ENCODE measurements at places on chromosomes 4 and X.

DNA sequence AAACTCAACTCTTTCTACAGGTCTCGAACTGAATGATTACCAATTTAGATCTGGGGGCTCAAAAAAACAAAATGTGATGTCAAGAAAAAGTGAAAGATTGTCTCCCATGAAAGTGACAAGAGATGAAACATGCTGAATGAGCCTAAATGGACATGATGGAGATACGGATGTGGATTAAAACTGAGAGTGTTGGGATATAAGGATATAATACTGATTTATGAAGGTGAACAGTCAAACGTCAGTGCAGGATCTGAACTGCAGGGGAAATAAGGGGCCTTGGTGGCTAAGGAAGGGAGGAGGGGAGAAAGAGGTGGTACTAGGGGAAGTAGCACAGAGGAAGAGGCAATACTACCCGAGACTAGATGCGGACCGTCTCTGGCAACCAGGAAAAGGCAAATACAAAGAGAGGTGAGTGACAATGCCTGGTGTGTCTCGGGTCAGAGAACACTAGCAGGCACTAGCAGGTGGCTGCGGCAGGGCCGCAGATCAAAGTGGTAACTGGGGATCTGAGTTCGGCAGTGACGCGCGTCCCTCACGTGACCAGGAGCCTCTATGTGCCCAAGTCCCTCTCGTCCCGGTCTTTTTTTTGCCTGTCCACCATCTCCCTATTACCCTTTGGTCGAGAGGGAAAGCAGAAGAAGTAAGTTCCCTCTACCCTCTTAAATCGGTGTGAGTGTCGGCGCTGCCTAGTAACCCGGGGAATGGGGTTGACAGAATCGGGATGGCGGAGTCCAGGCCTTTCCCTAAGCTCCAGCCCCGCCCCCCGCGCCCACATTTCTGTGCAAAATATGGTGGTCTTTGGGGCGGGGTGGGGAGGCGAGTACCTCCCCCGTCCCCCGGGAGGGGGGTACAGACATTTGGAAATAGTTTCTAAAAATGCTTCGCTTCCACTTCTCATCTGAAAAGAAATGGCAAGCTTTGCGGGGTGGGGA, at the start of gene TCEAL1:
TSS of gene TCEAL1 (plus strand) at position 590 of the 932 bp plus-strand sequence. CDS start 942 bp downstream, outside the sequence.
- DNase-seq, result no peak

- no peak for DNase-seq
These were observed 16.6 kb upstream of the ERCC6L start for GRCh38 chrX:72255445-72255844.

DNA sequence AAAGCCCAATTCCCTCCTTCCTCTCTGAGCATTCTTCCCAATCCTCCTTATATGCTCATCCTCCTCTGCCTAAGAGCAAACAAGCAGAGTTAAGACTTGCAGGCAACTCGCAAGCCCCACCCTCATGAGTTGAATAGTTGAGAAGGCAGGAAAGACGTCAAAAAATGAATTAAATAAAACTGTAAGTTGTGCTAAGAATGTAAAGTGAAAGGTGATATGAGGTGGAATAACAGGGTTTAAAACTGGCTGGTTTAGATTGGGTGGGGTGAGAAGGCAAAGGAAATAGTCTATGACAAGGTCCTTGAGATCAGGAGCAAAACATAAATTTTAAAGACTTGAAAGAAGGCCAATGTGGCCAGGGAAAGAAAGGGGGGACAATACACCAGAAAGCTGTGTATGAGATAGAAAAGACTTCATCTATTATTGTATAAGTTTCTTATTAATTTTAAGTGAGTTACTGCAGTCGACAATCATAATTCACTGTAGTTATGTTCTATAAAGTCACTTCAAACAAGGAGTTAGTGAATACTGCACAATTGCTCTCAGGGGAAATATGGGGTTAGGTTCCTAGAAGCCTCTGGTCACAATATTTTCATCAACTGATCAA, 124.9 kb downstream of the RELL1 start:
- no peak for DNase-seq

DNA sequence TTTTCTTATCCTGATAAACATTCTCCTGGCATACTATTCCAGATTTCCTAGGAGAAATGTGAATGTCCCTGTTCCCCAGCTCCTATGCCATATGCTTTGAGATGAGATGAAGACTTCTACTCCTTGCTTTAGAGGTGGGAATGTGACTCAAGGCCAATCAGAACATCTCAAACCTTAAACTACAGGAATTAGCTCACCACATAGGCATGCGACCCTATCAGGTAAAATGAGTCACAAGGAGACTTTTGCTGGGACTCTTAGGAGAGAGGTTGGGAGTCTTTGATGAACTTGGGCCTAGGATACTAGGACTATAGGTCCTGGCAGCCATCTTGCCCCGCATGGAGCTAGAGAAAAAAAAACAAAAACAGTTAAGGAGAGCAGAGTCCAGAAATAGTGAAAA, 5.8 kb upstream of the USO1 start:
- no peak for DNase-seq

DNA sequence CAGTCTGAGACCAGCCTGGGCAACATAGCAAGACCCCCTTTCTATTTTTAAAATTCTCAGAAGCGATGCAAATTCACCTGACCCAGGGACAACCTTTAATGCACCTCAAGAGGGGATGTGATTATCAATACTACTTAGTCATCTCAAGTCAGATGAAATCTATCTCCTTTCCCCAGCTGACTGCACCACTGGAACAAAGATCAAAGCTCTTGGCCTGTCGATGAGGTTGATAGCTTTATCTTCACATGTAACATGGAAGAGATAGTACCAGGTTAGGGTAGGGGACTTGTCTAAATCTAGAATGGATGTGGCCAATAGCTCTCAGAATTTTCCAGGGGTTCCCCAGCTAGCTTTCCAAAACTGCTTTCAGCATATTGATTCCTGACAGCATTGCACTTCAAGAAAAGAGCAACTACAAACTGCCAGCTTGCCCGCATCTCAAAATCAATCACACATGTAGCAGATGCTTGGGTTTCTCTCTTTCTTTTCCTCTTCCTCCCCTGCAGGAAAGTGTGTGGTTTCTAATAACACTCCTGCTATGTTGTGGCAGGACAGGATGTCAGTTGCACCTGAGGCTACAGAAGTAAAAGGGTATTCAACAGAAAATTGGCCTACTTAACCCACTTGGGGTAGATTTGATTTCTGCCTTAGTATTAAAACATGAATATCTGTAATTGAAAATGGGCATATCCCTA, 12.2 kb upstream of the TMEM164 start:
- DNase-seq, result no peak

DNA sequence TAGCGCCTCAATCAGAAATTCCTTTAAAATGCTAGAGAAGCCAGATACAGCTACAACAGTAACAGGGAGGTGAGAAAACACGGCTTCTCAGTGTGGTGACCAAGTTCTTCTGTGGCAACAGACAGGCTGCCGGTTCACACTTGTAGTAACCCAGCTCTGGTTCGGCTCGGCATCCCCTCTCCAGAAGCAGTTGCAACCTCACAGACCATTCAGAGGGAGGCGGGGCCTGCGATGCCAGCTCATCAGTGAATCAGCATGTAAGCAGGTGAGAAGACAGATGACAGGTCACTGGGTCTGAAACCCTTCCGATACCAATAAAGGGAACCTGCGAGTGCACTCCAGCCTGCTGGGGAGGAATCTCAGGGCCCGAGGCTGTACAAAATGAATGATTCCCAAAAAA, 251.0 kb downstream of the KCNIP4 start:
- no peak for DNase-seq

- DNase-seq, result no peak
These were observed 37.6 kb upstream of the GLRA2 start for GRCh38 chrX:14491689-14492088.

- DNase-seq, result no peak
These were observed 73.6 kb upstream of the ELOVL6 start for GRCh38 chr4:110271986-110272385.

GRCh38 chr4:71752383-71753042, 31.4 kb downstream of the GC start:
- no peak for DNase-seq

DNA sequence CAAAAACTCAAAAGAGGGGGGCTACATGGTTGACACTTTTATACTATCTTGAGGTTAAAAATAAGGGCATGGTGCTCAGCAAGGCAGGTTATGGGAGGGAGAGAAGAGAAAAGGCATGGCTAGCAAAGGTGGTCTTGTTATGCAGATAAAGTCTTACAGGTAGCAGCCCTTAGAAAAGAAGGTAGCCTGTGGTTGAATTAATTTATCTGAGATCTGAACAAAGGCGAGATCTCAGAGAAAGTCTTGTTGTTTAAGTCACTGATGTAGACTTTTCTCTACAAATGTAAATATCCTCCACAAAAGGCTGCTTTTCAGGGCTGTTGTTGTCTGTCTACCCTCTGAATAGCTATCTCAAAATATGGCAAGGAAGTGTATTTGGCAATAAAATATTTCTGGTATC, 1250.4 kb downstream of the PCDH18 start:
- no peak for DNase-seq

- DNase-seq, result no peak
These were observed 4.8 kb upstream of the DUSP9 start for GRCh38 chrX:153642051-153642654.

DNA sequence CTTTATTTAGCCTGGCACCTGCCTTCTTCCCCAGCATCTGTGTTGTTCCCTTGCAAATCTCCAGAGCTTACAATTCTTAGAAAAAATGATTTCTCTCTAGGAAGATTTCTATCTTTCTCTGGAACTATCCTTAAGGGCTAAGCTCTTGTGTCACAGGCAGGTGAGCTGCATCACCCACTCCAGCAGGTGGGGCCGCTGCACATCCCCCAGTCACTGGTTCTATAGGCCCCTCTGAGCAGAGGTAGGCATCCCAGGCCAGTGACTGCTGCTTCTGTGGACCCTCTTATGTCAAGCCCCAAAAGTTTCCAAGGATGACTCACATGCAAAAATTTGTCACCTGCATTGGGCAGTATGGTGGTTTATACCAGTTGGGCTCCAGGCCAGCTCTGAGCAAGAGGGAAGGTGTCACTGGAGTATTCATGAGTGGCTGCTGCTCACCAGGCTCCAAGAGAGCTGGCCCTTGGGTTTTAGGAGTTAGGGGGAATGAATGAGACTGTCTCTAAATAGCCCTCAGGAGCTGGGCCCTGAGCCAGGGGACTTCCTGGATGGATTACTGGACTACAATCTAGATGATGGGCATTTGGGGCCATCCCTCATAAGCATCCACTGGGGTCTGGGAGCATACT, 208.1 kb upstream of the EOLA2 start:
- no peak for DNase-seq

GRCh38 chrX:119809185-119809666, 17.8 kb upstream of the RPL39 start:
- no peak for DNase-seq

GRCh38 chr4:78292341-78292740, 235.2 kb downstream of the FRAS1 start:
- no peak for DNase-seq

- no peak for DNase-seq
These were observed 1485.6 kb downstream of the PCDH19 start for GRCh38 chrX:98924511-98924910.

DNA sequence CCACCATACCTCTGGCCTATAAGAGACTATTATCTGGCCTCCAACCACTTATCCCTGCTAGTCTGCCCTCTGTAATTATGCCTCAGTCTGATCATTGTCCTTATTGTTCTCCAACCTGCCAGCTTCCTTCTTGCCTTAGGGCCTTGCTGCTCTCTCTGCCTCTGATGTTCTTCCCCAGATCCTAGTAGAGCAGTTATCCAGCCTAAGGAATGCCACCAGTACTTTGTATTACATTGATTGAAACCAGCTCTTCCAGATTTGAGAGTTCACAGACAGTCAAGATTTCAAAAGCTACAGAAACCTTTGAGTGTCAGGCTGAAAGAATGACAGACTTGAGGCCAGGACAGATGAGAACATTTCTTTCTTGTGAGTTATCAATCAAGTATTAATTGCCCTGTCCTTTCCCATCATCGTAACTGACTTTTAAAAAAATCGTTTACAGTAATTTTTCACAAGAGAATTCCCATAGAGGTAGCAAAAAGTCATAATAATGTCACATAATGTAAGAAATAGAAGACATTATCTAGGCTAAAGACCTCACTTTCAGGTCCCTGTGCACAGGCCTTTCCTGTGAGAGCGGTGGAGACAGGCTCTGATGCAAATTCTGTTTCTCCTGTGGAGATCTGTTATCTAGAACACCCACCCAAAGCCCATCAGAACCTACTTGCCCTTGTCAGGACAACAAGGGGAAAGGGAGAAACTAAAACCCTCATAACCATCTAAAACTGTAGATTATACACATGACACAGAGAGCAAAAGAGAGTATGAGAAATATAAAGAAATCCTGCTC, 64.1 kb upstream of the GUCY1A1 start:
- no peak for DNase-seq

DNA sequence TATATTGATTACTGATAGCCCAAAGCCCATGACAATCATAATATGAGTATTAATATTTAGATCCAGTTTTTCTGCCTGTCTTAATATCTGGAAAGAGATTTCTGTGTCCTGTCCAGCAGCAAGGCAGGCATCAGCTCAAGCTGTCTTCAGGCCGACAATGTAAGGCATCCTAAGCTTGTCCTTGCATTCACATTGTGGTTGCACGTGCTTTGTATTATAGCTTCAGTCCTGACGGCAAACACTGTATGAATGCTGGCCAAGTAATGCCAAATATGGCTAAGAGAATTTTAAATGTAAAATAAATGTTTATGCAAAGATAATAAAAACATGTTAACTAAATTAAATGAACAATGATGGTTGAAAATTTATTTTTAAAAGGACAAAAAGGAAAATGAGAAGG, 255.7 kb upstream of the RPS6KA3 start:
- DNase-seq, result no peak

- DNase-seq, result peak; percentile 79
These were observed 4.2 kb upstream of the ZNF157 start for GRCh38 chrX:47366041-47366722.

- no peak for DNase-seq
These were observed 50.9 kb upstream of the FHDC1 start for GRCh38 chr4:152885185-152885584.

GRCh38 chr4:17912011-17912410, 101.2 kb downstream of the NCAPG start:
- no peak for DNase-seq

DNA sequence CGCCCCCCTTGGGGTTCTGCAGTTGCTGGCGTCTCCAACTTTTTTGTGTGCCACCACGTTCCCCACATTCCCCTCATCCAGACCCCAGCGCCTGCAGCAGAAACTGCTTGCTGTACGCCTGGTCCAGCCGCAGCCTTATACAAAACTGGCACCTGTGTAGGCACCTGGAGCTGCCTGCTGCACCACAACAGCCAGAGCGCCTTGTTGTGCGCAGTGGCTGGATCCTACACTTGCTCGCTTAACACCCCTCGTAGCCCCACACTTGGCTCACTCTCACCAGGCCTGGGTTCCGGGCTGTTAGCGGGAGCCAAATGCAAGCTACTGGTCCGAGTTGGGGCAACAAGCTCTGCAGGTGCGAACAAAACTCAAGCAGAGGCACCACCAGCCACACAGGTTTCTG, 136.8 kb downstream of the TECRL start:
- no peak for DNase-seq

DNA sequence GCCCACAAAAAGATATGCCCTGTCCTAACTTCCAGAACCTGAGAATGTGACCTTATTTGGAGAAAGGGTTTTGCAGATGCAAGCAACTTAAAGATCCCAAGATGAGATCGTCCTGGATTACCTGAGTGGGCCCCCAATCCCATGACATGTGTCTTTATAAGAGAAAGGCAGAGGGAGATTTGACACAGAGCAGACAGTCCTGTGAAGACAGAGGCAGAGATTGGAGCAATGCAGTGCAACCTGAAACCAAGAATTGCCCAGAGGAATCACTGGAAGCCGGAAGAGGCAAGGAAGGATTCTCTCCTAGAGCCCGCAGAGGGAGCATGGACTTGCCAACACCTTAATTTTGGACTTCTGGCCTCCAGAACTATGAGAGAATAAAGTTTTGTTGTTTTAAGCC, 171.5 kb downstream of the SMIM20 start:
- no peak for DNase-seq

All from ascending aorta (tissue), 2 donors.